ENCODE measurements at places on chromosomes 7 and 10.

DNA sequence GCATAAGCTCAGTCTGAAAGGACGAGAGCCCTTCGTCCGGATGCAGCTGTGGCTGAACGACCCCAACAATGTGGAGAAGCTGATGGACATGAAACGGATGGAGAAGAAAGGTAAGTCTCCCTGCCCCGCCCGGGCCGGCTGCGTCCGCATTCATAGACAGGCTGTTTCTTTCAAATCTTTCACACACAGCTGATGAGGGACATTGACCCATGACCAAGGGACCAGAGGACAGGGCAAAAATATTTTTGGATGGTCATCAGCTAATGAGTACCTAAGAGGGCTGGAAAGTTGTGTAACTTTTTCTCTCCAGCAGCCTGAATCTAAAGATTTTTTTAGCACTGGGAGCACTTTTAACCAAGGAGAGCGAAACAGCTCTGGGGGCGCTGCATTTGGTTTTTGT, 52.5 kb upstream of the SH2B2 start:
- DNase-seq: no peak

DNA sequence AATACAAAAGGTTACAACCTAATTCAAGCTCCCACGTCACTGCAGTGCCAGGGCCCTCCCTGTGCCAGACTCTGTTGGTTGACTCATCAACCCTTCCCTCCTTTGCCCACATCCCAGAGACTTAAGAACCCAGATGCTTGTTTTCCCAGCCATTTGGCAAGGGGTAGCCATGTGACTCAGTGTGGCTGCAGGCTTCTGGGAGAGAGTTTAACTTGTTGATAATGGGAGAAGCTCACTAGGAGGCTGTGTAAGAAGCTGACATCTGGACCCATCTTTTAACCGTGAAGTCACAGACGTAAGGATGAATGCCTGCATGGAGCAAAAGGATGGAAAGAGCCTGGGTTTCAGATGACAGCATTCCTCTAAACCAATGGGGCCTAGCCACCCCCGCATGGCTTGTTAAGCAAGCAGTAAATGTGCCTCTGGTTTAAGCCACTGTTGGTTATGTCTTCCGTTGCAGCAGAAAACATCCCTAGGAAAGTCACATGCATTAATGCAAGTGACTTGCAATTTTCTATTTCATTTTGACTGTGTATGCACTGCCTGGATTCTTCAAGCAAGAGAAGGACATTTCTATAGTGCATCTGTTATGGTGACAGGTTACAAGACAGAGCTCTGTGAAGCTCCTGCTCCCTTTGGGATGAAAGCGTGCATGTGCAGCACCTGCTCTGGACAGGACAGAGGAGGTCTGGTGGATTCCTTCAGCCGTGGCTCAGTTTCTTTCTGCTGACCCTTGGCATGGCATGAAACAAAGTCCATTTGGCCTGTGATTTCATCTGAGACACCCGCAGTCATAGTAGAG, 57.5 kb upstream of the CREB5 start:
- no peak for DNase-seq

GRCh38 chr10:100713049-100713858, 32.1 kb upstream of the PAX2 start:
- DNase-seq: no peak

DNA sequence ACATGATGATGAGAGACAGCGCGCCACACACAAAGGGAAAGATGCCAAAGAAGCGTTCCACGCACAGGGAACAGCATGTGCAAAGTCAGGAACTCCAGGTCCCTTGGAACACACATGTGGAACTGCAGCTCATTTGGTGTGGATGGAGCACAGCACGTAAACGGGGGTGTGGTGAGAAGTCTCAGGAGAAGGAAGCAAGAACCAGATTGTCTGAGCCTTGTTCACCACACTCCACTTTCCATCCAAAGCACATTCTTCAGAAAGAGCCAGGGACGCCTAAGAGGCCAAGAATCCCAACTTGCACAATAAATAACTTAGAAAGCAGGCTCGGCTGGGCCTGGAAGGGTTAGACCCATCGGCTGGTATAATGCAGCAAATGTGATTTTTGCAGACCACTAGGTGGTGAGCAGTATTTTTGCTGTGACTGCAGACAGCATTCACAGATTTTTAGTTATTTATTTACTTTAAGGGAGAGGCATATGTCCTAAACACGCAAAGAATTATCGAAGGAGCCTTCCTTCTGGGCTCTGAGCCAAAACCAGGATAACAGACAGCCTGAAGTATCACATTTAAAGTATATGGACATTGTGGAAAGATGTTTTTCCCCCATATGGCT, 27.9 kb upstream of the ASCC1 start:
- no peak for DNase-seq

GRCh38 chr10:83075815-83076355, 1063.4 kb upstream of the GHITM start:
- no peak for DNase-seq

DNA sequence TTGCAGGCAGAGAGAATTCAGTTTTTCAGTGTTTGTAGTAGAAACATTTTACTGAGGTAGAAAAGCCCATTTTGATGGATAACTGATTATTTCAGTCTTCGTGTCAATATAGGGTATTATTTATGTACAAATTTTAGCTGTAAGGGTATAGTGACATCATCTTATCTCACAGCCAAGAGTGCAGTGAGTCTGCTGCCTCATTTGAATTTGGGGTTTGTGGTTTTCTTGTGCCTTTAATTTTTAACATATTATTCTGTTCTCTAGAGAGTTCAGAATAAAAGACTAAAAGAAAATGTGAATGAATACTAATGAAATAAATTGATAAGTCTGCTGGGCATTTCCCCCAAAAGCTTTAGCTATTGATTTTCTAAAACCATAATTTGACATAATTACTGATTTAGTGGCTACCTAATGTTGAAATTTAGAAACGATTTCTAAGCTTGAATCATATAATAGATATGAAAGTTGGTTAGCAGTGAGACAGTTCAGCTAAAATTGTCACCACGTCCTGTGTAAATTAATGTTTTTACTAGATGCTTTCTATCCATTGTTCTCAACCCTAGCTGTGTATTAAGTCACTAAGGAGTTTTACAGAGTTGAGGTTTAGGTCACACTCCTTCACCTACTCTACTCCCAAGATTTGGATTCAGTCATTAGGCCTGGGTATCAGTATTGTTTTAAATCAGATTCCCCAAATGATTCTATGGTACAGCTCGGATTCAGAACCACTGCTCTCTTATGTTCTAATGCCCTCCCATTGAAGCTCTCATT, 37.3 kb downstream of the ACADSB start:
- no peak for DNase-seq

DNA sequence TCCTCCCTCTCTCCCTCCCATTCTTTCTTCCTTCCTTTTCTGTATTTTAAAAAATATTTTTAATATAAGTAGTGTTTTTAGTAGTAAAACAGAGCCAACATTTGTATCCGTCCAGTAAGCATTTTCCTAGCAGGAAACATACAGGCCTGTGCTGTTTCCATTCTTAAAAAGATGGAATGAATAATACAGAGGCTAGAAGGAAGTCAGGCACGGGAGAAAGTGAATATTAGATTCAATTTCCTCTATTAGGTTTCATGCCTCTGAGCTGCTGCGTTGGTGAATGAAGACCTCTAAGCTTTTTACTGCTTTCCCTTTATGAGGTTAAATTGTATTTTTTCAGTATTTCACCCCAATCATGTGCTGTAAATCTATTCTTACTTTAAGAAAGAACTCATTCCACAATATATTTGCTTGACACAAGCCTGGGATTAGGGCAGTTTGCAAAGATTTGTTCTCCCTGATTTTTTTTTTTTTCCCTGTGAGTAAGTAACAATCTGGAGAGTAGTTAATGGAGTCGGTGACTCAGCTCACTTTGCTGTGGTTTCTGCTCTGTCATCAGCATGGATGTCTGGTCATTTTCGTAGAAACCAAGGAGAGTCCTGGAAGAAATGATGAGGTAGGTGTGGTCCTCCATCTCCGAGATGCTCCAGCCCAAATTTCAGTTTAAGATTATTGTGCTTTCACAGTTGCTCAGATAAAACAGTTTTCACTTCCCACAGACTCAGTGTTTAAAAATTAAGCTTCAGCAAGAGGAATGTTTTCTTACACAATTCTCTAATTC, 76.1 kb upstream of the PITRM1 start:
- DNase-seq: no peak

DNA sequence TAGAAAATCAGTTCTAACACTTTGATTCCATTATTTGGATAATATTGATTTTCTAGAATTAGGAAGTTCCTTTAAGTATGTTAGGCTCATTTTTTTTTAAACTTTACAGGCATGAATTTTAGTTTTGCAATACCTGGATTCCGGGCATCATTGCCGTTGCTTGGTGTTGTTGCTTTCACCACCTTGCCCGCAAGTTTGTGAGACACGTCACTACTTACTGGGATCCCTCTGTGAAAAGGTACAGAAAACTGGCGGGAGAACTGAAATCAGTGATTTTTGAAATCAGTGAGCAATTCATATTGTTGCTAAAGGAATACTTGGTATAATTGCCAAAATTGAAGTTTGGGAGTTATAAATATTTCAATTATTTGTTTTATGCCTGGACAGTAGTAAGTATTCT, 232.3 kb upstream of the NPY start:
- no peak for DNase-seq

DNA sequence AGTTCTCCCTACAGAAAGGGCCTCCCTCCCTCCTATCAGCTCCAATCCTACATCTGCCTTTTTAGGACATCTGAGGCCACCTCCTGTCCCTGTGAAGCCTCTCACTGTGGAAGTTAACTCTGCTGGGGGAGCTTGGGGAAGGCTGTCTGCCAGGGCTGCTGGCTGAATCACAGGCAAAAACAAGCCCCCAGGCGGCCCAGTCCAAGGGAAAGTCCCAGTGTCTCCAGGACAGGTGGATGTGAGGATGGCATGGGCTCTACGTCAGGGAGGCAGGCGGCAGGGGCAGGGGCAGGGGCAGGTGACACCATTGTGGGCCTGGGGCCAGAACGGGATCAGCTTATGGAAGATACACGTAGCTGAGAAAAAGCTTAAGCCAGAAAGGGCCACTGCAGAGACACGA, 240.2 kb downstream of the MAD1L1 start:
- DNase-seq: no peak

GRCh38 chr10:103793429-103793828, 61.9 kb downstream of the SH3PXD2A start:
- DNase-seq: no peak

DNA sequence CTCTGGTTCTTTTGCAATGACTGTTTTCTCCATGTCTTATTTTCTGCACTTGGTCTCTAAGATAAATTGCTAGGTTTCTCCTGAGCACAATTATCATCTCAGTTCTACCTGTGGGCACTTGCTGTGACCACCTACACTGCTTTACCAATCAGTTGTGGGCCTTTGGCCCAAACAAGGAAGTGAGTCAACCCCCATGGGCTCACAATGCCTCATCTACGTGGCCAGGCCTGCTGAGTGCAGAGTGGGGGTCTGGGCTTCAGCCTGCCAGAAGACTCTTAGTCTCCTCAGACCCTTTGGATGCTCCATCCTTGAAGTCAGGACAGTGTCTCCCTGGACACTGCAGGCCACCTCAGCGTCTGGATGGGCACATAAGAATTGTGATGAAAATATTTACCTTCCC, 20.3 kb downstream of the SCART1 start:
- peak; percentile 44 for DNase-seq

GRCh38 chr10:71995887-71996575, 31.8 kb downstream of the CHST3 start:
- no peak for DNase-seq

GRCh38 chr10:118924493-118924892, 105.0 kb upstream of the NANOS1 start:
- DNase-seq: no peak

- DNase-seq: no peak
Observed at GRCh38 chr7:149811831-149812490, 26.2 kb upstream of the ZNF862 start.

- DNase-seq: no peak
Observed at GRCh38 chr7:151795168-151795811, 81.6 kb downstream of the PRKAG2 start.

GRCh38 chr10:59829024-59829423, 75.8 kb upstream of the MRLN start:
- DNase-seq: no peak

- no peak for DNase-seq
Observed at GRCh38 chr10:84179059-84179710, 5.6 kb downstream of the GPR15LG start.

GRCh38 chr10:23368816-23369640, 24.4 kb upstream of the C10orf67 start:
- DNase-seq: peak; percentile 26

DNA sequence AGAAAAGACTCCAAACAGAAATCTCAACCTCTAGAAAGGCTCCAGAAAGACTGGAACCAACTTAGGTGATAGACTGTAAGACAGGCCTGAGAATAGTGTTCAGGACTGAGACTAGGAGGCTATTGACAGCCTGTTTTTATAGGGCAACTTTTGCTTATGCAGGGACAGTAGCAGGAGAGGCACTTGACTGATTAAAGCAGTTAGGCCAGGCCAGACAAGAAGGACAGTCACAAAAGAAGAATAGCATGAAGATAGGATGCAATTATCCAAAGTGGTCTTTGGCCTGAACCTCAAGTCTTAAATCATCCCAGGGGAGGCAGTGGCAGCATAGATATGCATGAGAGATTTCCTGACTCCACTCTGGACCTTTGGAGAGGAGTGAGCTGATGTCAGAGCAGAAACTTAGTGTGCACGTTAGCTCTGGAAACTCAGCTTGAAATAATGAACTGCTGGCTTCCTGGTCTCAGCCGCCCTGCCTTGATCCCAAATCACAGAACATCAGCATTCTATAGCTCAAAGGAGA, 290.6 kb downstream of the SORCS3 start:
- no peak for DNase-seq

DNA sequence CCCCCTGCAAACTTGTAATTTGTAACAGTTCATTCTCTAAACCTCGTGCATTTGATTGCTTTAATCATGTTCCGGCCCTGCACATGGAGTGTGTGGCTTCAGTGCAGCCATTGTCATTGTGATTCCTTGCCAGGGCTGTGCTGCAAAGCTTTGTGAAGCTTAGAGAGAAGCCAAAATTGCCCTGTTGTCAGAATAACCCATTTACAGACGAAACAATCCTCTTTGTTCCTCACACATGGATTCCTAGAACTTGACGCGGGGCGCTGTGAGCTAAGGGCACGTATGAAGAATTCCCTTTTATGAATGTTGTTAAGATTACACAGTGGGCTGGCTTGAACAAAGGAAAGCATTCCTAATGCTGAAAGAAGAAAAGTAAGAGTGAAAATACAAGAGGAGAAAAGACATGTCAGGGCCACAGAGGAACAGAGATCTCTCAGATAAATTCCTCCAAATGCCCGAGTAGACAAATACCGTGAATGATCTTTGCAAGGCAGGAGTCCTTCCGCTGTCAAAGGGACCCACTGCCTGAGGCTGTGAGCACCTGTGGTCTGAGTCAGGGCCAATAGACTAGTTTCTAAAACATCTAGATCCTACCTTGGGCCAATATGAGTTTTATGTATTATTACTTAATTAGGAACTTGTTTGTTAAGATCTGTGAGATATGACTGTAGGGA, 205.4 kb upstream of the C7orf33 start:
- DNase-seq: no peak

- DNase-seq: no peak
Observed at GRCh38 chr7:157540606-157541294, 203.9 kb downstream of the DNAJB6 start.
